ENCODE measurements at places on chromosomes 12 and 14. TPM values are rescaled to one million over a fixed set of nuclear protein-coding genes. Genes with fewer than 3 reads are reported as not detected.

Gene TAS2R14
- 0.92 TPM for total RNA-seq

Gene KERA
- not detected for total RNA-seq

Gene TMTC1
- total RNA-seq = 0.10 TPM

Gene TMTC2
- total RNA-seq = 2.7 TPM

Gene KRT6B
- 323 TPM for total RNA-seq

Gene TMPRSS12
- not detected for total RNA-seq

Gene SOS2
- total RNA-seq = 14.9 TPM
